ENCODE measurements at places on chromosomes 6 and 20. TPM values are rescaled to one million over a fixed set of nuclear protein-coding genes. Genes with fewer than 3 reads are reported as not detected.

The MACROD2 gene
- 7.3 TPM for total RNA-seq

The CEP43 gene
- total RNA-seq, result 30.5 TPM

The MROH8 gene
- 14.0 TPM for total RNA-seq

- DNase-seq, result no peak
Measured at GRCh38 chr20:7520361-7520760, 419.9 kb downstream of the HAO1 start.

- DNase-seq, result no peak
Measured at GRCh38 chr6:99993533-99994251, at the start of gene MCHR2. Gene MCHR2 (minus strand): TSS chr6:99994223. CDS start chr6:99956147, 38,076 bp downstream.

GRCh38 chr6:139905404-139906052 lies 531.1 kb upstream of the CITED2 start:
- no peak for DNase-seq

DNA sequence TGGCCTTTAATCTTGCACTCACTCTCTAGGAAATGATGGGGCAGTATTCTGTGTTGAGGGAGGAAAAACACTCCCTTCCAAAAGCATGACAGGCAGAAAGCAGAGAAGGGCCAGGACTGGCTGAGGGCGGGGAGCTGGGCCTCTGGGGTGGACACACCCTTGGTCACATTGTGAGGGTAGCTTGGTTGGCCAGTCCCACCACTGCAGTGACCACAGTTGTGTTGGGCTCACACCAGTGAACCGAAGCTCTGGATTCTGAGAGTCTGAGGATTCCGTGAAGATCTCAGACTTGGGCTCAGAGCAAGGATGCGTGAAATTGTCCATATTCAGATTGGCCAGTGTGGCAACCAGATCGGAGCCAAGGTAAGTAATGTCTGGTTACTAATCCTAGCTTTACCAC lies at the start of gene TUBB1:
Gene TUBB1 (plus strand): TSS at position 213 of the 400 bp plus-strand sequence. CDS start 94 bp downstream, at position 307.
- DNase-seq, result peak; percentile 5

The BPIFB1 gene
- total RNA-seq, result not detected

The SYCP2L gene
- total RNA-seq, result not detected

- DNase-seq, result no peak
Measured at GRCh38 chr6:118507636-118508035, 40.5 kb upstream of the PLN start.

The LRRC1 gene
- total RNA-seq, result 37.1 TPM

The BPIFB4 gene
- total RNA-seq, result not detected

- no peak for DNase-seq
Measured at GRCh38 chr6:154474648-154475428, 35.6 kb downstream of the CNKSR3 start.

The SLC17A3 gene
- total RNA-seq, result not detected

GRCh38 chr6:13397359-13398068 lies 69.2 kb upstream of the TBC1D7 start:
- peak; percentile 63 for DNase-seq

GRCh38 chr6:101066481-101066880 lies 185.4 kb upstream of the ASCC3 start:
- DNase-seq, result no peak

The CALHM5 gene
- total RNA-seq, result 0.53 TPM

The PCIF1 gene
- 52.8 TPM for total RNA-seq

The ANKRD60 gene
- total RNA-seq, result not detected

The RNF39 gene
- total RNA-seq, result not detected

The PRRT1 gene
- 3.1 TPM for total RNA-seq

- DNase-seq, result no peak
Measured at GRCh38 chr20:21514553-21515251, 838 bp upstream of the NKX2-2 start.

- no peak for DNase-seq
Measured at GRCh38 chr6:133309579-133309978, 68.4 kb downstream of the EYA4 start.

DNA sequence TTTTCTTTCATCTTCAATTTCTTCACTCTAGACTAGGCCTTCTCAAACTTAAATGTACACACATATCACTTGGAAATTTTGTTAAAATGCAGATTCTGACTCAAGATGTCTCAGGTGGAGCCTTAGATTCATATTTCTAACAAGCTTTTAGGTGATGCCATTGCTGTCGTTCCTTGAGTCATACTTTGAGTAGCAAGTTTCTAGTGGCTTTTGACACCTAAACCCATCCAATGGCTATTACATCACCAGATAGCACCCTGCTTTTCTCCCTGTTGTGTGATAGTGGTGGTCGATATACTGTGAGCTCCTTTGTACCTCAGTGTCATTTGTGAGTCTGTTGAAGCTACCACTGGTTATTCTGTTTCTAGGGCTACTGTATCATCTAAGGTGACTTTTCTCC lies 34.8 kb upstream of the BAG2 start:
- DNase-seq, result no peak

Data from Peyer's patch (tissue), 4 donors.